Foreskin fibroblast (primary cell): ENCODE measurements at places on chromosomes 12 and 14.

DNA sequence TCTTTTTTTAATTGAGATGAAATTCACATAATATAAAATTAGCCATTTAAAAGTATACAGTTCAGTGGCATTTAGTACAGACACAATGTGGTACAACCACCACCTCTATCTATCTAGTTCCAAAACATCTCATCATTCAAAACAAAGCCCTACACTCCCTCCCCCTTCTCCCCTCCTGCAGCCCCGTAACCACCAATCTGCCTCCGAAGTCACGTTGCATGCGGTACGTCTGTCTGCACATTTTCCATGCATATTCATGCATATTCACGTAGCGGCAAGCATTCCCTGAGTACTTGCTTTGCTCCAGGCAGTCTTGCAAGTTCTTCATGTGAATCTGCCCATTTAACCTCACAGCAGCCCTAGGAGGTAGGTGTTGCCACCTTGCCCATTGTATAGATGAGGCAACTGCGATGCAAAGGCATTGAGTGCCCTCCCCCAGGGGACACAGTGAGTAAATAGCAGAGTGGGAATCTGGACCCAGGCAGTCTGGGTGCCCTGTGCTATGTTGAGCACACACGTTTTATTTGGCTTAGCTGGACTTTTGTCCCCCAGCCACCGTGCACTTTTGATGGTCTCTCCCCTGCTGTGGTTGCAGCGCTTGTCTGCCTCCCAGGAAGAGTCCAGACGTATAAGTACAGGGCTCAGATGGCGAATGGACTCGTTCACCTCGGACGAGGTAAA is 43.4 kb downstream of the RIN3 start:
- no peak for DNase-seq

GRCh38 chr14:25944020-25944419 is 653.8 kb downstream of the NOVA1 start:
- DNase-seq, result no peak

GRCh38 chr12:83142914-83143313 is 456.2 kb downstream of the TMTC2 start:
- DNase-seq, result no peak

GRCh38 chr14:60064491-60065072 is 27.1 kb upstream of the PCNX4 start:
- DNase-seq, result no peak

DNA sequence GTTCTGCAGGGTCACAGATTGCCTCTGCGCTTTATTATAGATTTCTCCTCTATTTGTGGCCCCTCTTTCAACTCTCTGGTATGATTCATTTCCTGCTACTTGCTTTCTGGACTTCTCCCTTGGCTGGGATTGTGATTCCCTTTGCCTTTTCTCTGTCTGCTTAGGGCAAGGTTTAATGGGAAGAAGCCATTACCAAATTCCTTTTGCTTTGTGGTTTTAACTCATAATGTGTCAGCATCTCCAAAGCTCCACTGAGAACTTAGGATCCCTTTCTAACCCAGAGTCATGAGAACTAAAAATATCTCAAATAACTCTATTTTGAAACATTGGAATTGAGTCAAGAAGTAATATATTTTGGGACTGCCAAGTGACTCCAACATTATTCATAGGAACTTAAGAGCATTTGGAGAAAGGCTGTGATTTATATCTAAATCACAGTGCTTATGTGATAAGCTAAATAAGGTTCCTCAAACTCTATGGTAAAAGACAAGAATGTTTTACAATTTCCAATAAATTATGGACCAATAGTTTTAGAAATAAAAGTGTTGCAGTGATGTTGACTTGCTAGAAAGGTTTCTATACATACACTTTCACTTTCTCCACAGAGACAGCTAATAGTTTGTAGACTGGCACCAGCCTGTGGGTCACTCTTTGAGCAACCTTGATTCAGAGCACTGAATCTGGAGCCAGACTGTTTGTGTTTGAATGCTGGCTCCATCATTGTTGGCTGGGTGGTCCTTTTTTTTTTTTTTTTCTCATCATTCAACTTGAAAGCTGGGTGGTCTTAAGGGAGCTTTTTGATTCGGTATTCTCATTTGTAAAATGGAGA is 93.9 kb downstream of the DACT1 start:
- peak; percentile 97 for DNase-seq

DNA sequence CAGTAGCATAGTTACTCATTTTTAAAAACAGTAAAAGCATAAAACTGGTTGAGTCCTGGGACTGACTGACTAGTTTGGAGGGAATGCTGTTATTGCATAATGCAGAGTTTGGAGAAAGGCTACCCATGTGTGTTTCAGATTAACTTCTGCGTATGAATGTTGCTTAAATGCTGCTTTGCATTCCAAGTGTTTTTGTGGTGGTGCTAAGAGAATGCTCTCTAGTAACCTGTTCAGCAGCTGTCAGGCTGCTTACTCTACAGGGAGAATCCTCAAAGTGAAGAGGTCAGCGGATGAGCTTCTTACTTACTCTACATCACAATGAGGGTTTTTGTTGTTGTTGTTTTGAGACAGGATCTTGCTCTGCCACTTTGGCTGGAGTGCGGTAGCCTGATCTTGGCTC is 4.3 kb downstream of the DLST start:
- DNase-seq, result peak; percentile 95

- DNase-seq, result no peak
Observed at GRCh38 chr12:73973486-73973885, 564.1 kb upstream of the ATXN7L3B start.

GRCh38 chr14:65560340-65561027 is 148.0 kb downstream of the FUT8 start:
- no peak for DNase-seq

DNA sequence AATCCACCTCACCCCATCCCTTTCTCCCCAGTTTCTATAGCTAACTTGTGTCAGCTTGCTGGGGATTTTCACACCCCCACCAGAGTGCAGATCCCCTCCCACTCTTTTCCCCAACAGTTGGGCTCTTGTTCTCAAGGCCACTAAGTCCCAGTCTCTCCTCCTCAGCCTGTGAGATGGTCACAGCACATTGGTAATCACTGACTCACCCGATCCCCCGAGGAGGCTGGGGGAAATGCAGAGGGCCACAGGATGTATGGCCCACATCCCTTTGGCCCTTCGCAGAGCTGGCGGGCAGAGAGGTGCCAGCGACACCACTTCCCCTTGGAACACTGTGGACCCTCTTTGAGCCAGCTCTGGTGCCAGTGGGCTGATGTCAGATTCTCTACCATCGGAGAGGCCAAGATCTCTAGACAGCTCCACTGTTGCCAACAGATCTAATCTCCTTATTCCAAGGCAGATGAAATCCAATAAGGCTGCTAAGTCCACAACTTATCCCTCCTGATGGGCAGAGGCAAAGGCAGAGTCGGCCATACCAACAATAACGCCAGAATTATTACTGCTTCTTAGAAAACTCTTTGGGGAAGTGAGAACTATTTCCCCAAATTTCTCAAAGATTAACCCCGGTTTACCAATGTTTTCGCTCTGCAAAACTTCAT is 1.6 kb downstream of the FMNL3 start:
- DNase-seq, result peak; percentile 69

DNA sequence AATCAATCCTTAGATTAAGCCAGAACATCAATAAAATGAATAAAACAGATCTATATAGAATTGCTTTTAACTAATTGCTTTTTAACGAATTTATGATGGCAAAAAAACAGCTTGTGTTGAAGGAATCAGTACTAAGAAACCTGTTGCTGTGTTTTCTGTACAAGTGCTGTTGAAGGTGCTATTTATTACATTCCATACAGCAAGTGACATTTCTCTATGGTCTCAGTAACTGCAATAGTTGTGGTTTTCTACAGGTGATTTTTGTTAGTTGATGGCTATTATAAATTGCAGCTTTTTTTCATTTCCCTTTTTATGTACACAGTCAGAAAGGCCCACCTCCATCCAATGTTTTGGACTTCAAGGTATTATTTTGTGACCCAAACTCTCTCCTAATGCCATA is 56.6 kb downstream of the SLC2A13 start:
- no peak for DNase-seq

DNA sequence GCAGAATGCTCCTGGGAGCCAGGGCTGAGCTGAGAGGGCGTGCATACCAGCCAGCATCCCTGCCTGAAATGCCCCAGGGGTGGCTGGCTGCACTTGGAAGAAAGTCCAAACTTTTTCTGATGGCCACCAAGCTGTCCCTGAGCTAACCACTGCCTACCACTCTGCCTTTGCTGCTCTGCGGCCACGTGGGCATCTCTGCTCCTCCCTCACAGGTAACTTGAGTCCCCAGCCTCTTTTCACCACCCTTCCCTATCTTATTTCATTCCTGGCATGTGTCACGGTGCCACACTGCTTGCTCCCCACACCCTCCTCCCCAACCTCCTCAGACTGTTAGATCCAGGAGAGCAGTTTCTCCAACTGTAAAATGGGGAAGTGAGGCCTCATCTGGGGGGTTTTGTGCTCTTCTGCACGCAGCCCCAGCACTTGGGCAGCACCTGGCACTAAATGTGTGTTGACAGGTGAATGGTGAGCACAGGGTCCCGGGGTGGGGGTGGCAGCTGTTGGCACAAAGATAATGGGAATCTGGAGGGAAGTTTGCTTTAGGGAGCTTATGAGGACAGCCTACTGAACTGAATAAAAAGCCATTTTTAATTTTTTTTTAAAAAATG is 113.0 kb downstream of the GLT1D1 start:
- DNase-seq, result no peak

- no peak for DNase-seq
Observed at GRCh38 chr12:126776026-126776655, 1490.8 kb upstream of the TMEM132C start.

DNA sequence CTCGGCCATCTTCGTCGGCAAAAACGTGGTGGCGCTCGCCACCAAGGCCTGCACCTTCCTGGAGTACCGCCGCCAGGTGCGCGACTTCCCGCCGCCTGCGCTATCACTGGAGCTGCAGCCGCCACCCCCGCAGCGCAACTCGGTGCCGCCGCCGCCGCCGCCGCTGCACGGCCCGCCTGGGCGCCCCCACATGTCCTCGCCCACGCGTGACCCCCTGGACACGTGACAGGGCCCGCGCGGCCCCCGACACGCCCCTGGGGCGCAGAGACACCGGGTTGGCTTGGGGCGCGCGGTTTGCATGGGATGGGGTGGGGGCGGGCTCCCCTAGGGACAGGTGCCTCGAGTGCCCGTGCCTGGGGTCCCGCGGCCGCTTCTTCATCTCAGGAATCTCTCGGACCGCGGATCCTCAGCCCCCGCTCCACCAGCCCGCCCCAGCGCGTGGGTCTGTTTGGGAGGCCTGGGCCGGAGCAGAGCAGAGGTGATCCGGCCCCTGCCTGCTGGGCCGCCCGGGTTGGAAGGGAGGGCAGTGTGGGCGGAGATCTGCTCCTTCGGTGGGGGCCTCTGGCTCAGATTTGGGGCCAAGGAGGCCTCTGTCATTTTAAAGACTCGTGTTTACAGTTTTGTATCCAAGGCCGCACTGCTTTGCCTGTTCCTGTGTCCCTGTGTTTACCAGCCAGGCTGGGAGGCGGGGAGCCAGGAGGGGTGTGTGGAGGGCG is 3.3 kb downstream of the TMEM121 start:
- DNase-seq, result no peak

DNA sequence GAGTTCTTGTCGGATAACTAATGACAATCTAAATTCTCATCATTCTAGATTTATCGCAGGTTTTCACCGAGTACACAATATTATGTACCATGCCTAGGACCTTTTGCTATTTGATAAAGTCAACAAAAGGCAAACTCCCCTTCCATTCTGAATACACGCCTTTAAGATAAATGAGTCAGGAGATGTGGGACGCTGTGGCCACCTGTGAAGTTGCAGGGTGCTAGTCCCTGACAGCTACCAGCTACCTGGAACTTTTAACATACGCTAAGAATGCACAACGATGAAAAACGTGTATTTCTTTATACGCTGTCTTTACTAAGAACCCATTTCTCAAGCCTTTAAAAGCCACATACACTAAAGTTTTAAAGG is 678 bp downstream of the MDM1 start:
- no peak for DNase-seq

DNA sequence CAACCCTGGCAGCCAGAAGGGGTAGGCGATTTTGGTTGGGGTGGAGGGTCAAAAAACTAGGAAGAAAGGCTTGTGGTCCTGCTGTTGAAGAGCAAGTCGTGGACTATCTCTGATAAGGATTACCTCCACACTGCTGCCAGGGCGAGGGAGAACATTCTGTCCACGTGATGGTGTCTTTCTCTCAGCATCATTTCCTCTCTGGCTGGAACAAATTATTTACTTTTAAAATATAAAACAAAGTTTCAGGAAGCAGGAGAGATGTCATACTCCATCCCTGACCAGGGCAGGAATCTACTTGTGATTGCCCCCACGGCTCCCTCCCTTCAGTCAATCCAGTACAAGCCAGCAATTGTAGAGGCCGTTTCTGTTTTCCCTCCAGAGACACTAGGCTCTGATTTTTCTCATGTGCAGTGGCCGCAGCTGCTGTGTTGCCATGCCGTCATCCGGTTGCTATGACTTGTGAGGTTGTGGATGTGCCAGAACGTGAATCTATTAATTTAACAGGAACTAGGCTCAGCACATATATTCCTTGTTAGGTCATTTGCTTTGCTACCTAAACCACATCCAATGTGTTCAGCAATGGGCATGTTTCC is 61.5 kb upstream of the PTGR2 start:
- peak; percentile 90 for DNase-seq

DNA sequence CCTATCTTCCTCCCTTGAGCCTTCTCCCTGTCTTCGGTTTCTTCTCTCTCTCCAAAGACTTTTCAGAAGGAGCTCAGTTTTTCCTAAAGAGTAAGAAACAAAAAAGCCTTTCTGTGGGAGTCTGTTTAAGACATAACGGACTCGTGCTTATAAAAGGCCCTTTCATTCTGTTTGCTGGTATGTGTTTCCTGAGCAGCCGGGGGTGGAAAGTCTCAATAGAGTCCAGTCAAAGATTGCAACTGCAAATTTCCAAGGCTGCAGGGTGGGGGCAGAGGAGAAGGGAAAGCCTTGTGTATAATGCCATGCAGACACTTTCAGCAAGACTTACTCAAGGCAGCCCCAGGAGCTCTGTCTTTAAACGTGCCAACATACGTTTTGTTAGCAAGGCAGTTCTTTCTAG is 62.2 kb downstream of the GNG2 start:
- no peak for DNase-seq

- peak; percentile 23 for DNase-seq
Observed at GRCh38 chr14:34356264-34356654, 105.8 kb downstream of the SPTSSA start.

DNA sequence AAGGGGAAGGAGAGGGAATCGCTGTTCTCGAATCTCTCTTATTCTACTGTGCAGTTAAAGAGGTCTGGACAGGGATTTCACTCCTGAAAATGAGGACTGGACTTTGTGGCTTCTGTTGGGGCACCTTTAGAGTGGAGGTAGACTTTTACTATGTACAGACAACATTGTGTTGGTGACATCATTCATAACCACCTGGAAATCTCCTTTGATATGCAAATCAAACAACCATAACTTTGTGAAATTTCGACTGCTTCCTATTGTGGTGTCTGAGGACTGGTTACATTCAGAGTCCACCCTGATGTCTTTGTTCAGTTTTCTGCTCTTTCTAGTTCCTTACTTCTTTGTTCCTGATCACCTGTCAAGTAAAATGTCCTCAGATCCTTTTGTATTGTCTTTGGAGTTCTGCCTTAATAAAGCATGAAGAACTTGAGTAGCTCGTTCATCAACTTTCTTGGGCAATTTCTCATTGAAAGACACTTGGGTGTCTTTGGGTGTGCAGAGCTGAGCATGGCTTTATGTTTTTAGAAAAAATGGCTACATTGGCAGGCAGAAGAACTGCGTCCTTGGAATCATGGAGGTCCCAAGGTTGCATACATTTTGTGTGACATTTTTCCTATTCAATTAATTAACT is 29.8 kb downstream of the LRRK2 start:
- no peak for DNase-seq

- DNase-seq, result no peak
Observed at GRCh38 chr14:102085488-102085887, 1.4 kb downstream of the HSP90AA1 start.
